ENCODE measurements at places on chromosomes 11 and 22.

- DNase-seq: no peak
Observed at GRCh38 chr11:47324520-47324919, 28.0 kb downstream of the MYBPC3 start.

- no peak for DNase-seq
Observed at GRCh38 chr11:116888884-116889549, 51.6 kb upstream of the APOA1 start.

DNA sequence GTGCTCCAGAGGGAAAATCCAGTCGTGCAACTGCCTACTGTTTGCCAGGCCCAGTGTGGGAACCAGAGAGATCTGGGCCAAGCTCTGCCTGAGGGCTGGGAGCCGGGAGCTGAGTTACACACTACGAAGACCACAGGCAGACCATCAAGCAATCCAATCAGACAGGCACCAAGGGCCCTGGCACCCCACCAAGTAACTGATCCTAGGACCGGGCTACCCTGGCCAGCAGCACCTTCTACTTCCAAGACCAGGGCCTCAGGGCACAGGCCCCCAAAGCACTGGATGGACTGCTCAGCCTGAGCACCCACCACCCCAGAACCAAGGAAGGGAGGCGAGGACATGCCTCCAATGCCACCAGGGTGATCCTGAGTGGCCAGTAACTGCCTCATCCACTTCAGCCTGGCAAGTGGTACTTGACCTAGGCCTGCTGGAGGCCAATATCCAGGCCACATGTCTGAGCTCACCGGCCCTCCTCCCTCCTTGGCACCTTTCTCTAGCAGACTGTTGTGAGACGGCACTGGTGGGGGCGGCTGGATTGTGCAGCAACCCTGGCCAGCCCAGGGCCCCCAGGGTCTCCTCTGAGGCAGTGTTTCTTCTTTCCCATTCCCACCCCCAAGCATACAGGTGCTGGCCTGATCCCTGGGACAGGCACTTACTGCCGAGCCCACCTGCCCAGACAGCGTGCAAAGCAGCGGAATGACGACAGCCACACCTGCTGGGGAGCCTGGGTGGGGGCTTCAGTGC is 20.7 kb upstream of the ARFGAP3 start:
- no peak for DNase-seq

DNA sequence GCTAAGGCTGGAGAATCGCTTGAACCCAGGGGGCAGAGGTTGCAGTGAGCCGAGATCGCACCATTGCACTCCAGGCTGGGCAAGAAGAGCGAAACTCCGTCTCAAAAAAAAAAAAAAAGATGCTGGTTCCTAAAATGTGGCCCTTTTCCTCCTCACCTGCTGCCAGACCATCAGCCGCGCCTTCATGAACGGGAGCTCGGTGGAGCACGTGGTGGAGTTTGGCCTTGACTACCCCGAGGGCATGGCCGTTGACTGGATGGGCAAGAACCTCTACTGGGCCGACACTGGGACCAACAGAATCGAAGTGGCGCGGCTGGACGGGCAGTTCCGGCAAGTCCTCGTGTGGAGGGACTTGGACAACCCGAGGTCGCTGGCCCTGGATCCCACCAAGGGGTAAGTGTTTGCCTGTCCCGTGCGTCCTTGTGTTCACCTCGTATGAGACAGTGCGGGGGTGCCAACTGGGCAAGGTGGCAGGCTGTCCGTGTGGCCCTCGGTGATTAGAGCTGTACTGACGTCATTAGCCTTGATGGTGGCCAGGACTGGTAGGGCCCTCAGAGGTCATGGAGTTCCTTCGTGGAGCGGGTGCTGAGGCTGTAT is 50.7 kb upstream of the PPP6R3 start:
- no peak for DNase-seq
